ENCODE measurements at places on chromosomes 16 and 17. TPM values are rescaled to one million over a fixed set of nuclear protein-coding genes. Genes with fewer than 3 reads are reported as not detected.

The ZG16 gene
- not detected for total RNA-seq

The PKMYT1 gene
- total RNA-seq: 77.1 TPM

- DNase-seq: no peak
Measured at GRCh38 chr16:6081320-6081976, 983.9 kb upstream of the EEF2KMT start.

DNA sequence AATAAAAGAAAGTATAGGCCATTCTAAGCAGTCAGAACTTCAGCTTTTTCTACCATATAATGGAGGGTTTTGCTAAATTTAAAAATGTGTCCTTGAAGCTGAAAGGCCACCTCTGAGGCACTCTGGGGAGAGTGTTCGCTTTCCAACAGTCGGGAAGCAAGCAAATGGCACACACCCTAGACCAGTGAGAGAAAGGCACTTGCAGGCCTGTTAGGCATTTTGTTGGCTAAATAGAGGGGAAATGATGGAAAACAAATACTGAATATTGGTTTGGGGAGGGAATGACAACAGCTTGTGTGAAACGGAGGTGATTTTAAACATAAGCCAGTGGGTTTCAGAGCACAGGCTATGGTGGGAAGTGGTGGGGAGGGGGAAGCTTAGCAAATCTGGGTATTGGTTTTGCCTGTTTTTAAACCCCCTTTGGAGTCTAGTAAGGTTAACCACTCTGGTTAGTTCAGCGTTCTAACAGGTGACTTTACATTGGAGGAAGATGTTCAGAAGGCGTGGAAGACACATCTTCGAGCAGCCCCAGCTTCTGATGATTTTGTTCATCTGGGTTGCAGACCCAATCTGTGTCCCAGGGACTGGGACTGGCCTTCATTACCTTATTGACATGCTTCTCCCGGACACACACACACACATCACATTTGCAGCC lies 90.5 kb downstream of the PRKCA start:
- no peak for DNase-seq

The KRT17 gene
- total RNA-seq: 2.4 TPM

- DNase-seq: no peak
Measured at GRCh38 chr16:13435415-13435814, 484.5 kb upstream of the ERCC4 start.

DNA sequence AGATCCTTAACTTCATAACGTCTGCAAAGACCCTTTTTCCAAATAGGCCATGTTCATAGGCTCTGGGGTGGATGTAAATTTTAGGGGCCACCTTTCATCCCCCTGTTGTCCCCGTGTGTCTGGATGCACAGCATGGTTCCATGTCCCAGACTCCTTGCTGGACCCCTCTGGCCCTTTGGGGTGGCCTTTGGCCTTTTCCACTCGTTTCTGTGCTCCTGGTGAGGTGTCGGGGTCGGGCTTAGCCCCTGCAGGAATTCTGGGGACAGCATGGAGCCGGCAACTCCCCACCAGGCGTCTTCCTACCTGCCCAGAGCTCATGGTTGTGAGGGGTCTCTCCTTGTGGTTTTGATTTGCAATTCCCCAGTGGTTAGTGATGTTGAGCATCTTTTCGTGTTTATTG lies 183.5 kb downstream of the SEC14L1 start:
- DNase-seq: no peak

The SBK1 gene
- total RNA-seq: 0.29 TPM

The TBX21 gene
- 8.3 TPM for total RNA-seq

DNA sequence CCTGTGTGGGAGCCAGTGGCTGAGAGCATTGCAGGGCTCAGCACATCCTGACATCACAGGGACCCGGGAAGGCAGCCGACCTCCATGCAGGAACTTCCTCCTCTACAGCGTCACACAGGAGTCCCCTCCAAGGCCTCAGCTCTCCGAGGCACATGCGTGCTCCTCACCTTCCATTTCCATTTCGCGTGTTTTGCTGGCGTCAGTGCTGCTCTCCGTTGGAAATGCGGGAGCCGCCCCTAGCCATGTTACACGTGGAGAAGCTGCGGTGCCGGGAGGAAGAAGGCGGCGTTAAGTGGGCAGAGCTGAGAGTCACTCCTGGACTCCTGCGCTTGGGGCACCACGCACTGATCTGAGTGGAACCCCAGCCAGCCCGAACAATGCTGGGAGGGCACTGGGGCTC lies 25.2 kb upstream of the CRISPLD2 start:
- no peak for DNase-seq

- no peak for DNase-seq
Measured at GRCh38 chr17:10728331-10728892, 1.4 kb downstream of the TMEM220 start.

- peak; percentile 89 for DNase-seq
Measured at GRCh38 chr17:3762922-3763776, 37.8 kb downstream of the ITGAE start.

The LITAFD gene
- total RNA-seq: not detected

DNA sequence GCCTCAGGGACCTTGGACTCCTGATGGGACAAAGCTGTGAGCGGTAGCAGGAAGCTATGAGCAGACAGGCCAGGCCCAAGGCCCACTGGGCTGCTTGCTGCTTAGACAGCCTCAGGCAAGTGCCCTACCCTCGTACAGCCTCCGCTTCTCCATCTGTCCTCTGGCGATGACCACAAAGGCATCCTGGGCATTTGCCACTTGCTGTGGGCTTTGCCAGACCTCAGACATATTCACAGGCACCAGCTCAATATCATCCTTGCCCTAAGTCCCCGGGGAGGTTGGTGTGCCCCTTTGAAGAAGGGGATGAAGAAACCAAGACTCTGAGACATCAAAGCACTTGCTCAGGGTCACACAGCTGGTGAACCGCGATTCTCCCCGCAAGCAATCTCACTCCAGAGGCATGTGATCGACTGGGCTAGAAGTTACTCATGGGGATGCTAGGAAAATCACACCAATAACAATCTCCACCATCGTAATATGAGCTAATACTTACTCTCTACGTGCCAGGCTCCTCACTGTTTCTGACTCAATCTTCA lies 21.7 kb downstream of the PPL start:
- DNase-seq: no peak

The DHRS7B gene
- 17.1 TPM for total RNA-seq

The SAMD14 gene
- 1.3 TPM for total RNA-seq

- DNase-seq: no peak
Measured at GRCh38 chr16:88533381-88533917, 36.8 kb upstream of the ZC3H18 start.

DNA sequence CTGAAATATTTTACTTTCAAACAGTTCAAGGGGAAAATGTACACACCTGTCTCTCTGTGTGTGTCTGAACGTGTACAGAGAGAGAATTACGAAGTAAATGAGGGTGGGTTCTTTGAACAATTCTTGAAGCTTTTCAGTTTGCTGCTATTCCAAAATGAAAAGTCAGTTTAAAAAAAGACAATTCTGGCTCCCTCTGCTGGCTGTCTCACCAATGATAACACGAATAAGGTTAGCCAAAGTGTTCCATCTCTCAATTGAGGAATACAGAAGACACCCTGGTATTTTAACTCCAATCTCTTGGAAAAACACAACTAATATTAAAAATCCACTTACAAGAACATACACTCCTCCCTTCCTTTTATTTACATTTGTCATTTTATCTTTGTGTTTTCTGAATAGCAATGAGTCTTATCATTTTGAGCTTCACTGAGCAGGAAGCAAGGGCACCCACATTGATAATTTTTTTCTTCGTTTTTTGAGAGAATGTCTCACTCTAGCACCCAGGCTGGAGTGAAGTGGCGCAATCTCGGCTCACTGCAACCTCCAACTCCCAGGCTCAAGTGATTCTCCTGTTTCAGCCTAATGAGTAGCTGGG lies 20.5 kb downstream of the EFTUD2 start:
- DNase-seq: no peak

- DNase-seq: no peak
Measured at GRCh38 chr16:4801962-4802658, at the start of gene ROGDI. Gene ROGDI (minus strand): TSS chr16:4802633. CDS start chr16:4802571, 62 bp downstream.

- DNase-seq: no peak
Measured at GRCh38 chr17:81345228-81346089, 49.8 kb upstream of the BAHCC1 start.

- DNase-seq: no peak
Measured at GRCh38 chr17:42274253-42274542, 2.0 kb downstream of the STAT5B start.

The OTOA gene
- total RNA-seq: 0.51 TPM

The GJC1 gene
- total RNA-seq: 2.5 TPM

- no peak for DNase-seq
Measured at GRCh38 chr16:28104404-28104803, 40.9 kb upstream of the GSG1L start.

GRCh38 chr16:53872248-53873221 lies 168.6 kb downstream of the FTO start:
- no peak for DNase-seq

DNA sequence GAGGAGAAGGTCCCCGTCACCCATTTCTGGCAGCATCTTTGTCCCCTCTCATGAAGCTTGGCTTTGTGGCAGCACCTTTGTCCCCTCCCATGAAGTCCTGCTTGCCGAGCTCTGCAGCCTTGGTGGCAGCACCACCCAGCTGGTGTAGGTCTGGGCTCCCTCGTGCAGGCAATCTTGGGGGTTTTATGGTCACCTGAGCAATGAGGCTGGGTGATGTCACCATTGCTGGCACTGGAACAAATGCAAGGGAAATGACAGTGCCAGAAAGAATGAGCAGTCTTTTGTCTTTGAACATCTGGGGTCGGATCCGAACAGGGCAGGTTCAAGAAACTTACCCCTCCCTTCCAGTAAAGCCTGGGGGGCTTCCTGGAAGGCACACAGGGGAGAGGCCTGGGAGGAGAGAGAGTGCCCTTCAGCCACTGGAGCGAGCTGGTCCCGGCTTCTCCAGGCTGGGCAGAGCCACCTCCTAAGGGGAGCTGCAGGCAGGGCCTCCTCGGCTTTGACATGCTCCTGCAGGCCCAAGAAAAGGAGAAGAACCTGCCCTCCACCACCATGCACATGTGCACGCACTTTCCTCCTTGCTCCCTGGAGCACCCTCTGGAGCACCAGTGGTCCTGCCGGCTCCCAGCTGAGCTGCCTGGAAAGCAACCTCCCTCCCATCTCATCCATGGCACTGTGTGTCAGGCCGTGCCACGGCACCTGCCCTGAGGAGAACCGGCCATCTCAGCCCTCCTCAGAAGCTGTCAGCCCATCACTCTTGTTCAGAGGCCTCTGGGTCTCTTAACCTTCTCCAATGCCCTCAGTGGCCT lies 16.0 kb downstream of the BTBD17 start:
- no peak for DNase-seq

The SLC52A1 gene
- not detected for total RNA-seq

DNA sequence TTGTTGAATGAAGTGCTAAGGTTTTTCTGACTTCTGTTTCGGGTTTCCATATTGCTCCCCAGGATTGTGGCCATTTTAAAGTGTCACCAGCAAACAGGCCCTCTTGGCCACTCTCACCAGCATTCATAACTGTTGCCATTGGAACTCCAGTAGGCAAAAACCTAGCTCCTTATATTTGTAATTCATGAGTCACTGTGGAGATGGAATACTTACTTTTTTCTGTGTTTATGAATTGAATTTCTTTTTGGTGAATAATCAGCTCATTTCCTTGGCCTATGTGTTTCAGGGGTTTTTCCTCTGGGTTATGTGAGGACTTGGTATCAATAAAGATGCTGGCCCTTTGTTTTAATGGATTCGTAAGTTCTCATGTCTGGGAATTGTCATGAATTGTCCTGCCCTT lies 255.1 kb downstream of the SNX29 start:
- no peak for DNase-seq

The SNX20 gene
- total RNA-seq: 21.4 TPM

The EVPL gene
- 0.03 TPM for total RNA-seq

DNA sequence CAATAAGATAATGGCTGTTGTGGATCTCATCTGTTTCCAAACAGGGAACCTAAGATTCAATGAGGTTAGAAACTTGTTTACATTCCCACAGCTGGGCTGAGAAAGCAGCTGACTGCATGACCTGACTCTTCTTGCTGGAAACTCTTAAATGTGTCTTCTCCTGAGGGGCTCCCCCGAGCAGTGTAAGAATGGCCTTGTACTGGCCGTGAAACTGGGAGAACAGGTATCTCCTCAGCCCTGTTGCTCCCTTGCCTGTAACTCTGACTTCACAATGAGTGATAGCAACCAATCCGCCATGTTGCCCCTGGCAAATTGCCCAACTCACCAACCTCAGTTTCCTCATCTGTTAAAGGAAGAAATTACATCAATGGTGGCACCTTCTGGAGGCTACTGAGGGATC lies 59.1 kb upstream of the CCL2 start:
- no peak for DNase-seq

DNA sequence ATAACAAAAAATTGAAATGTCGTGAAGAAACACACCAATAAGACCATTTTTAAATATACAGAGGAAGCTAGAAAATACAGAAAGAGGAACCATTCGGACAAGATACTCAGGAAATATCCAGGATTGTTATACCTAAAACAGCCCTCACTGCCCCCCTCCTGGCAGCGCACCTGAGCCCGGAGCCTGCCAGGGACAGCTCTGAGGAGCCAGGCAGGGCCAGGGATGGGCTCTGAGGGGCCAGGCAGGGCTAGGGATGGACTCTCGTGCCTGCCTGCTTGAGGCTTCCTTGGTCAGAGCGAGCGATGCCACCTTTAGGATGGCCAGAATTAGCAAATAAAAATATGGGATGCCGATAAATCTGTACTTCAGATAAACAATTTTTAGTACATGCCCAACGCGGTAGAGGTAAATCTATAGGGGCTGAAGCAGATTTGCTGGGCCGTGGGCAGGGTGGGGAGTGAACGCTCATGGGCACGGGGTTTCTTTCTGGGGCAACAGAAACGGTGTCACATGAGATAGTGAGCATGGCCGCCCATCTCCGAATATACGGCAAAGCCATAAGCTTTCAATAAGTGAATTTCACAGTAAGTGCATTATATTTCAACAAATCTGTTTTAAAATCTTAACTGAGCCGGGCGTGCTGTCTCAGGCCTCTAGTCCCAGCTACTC lies 18.2 kb upstream of the CSNK1D start:
- DNase-seq: no peak

GRCh38 chr17:77322514-77323412 lies 182.0 kb downstream of the SEC14L1 start:
- no peak for DNase-seq

GRCh38 chr16:67101311-67102082 lies 8.2 kb upstream of the PHAF1 start:
- DNase-seq: no peak

The CDH15 gene
- total RNA-seq: not detected

DNA sequence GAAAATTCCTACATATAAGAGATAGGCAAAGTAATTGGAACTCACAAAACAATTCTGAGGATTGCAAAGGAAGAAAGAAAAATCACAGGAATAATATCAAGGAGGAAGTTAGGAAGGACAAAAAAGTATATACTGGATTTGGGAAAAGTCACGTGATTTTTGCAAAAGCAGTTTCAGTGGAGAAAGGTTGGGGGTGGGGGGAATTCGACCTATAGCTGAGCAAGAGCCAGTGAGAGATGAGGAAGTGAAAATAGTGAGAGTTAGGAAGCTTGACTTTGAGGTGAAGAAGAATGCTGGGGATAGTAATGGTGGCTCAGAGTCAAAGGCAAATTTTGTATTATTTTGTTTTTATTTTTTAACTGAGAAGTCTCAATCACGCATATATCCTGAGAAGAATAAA lies 438.0 kb upstream of the PMFBP1 start:
- DNase-seq: no peak

GRCh38 chr16:86584726-86585721 lies 6.7 kb downstream of the FOXL1 start:
- no peak for DNase-seq

All from GM12878 (cell line).